ENCODE measurements at places on chromosomes 16 and 17.

DNA sequence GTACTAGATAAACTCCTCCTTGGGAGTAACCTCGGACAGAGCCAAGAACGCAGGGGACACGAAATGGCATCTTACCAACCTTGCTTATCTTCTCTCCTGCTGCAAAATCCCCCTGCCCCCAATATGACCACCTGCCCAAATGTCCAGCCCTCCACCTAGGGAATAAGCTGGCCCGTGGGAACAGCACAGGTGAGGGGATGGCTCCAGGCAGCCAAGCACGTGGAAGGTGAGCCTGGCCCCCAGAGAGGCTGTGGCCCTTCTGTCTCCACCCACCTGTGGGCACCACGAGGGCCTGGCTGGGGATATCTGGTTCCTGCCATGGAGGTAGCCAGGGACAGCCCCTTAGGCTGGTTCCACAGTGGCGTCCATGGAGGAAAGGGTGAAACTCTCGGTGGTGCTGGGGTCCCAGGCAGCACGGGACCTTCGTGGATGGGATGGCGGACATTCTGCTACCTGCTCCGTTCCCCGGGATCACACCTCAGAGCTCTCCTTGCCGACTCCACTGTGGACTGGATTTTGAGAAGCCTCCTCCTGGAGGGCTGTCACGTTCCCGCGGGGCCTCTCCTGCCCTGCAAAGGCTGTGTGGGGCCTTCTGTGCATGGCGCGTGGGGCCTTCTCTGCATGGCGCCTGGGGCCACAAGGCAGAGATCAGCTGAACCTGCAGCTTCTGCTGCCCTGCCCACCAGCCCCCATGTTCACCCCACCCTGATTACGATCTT lies 388.5 kb upstream of the TNRC6C start:
- DNase-seq = no peak

GRCh38 chr17:13953841-13954240 lies 115.5 kb upstream of the COX10 start:
- DNase-seq = no peak

GRCh38 chr17:75295201-75296158 lies 6.2 kb upstream of the SLC25A19 start:
- no peak for DNase-seq

- DNase-seq = no peak
These were observed 49.4 kb upstream of the SREBF1 start for GRCh38 chr17:17886226-17886625.

Measured in renal cortex interstitium (tissue), 15 donors.